Stimulated activated CD8-positive, alpha-beta memory T cell treated with anti-CD3 and anti-CD28 coated beads, Interleukin-2, amount 100 ng/mL, for 1 hour (primary cell): ENCODE measurements at places on chromosomes 7 and 10.

- DNase-seq = no peak
Measured at GRCh38 chr7:79420464-79420863, 33.0 kb downstream of the MAGI2 start.

GRCh38 chr10:112809736-112810135 is 140.3 kb upstream of the TCF7L2 start:
- DNase-seq = no peak

DNA sequence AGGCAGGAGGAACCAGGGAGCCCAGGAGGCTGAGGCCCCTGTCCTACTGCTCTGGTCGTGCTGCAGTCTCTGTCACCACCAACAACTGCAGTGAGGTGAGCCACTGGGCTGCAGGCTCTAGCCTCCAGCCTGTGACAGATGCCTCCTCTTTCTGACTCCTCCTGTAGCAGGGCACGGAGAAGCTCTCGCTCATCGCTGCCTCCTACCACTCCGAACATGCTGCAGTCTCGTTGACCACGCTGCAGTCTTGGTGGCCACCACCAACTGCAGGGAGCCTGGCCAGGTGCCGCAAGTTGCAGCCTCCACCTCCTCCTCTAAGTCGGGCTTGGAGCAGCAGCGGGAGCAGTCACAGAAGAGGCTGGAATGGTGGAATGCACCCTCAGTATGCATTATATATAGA is 22.1 kb upstream of the VOPP1 start:
- no peak for DNase-seq

- DNase-seq = no peak
Measured at GRCh38 chr7:16811551-16811950, 6.8 kb upstream of the AGR2 start.

DNA sequence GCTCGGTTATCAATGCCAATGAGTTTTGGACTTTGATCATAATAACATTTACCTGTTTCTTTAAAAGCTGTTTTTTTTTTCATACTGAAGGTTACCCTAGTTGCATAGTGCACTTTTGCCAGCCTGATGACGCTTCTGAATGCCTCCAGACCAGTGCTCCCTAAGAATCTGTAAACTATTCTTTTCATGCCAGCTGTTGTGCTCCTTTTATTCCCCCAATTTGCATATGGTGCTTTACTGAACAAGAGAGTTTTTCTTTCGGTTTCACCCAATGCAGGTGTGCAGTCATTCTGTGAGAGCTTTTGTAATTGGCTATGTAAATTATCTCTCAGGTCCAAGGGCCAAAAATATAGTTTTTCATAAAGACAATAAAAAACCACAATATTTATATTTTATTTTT is 48.1 kb upstream of the GLCCI1 start:
- DNase-seq = no peak

DNA sequence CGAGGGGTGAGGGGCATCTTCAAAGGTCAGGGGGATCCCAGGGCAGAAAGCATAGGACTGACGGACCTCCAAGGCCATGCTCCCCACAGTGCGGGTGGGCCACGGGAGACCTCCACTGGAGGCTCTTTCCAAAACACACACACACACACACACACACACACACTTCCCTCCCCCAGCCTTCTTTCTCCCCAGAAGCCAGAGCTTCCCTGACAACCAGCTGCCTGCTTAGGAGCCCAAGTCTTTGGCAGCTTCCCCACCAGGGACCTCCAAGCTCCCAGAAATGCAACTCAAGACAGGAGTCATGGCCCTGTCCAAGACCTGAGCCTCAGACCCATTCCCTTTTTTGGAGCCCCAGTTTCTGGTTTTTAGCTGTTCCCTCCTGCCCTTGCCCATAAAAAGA is 710 bp upstream of the C10orf105 start:
- no peak for DNase-seq

GRCh38 chr10:118840071-118840775 is 85.5 kb upstream of the CACUL1 start:
- DNase-seq = no peak

DNA sequence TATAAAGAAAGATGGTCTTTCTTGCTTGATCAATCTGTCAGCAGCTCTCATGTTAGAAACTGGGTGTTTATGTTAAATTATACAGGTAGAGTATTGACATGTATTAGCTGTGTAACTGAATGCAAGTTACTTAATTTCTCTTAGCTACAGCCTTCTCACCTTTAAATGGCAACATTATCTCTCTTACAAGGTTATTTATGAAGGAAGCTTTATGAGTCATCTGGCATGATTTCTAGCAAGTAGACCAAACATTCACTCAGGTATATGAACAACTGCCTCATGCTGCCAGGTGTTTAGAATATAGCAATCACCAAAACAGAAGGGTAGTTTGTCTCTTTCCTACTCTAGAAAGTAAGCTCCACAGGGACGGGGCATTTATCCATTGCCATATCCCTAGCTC is 8.5 kb downstream of the ARL4A start:
- no peak for DNase-seq

- DNase-seq = no peak
Measured at GRCh38 chr10:43399320-43400310, 9.4 kb downstream of the HNRNPF start.

DNA sequence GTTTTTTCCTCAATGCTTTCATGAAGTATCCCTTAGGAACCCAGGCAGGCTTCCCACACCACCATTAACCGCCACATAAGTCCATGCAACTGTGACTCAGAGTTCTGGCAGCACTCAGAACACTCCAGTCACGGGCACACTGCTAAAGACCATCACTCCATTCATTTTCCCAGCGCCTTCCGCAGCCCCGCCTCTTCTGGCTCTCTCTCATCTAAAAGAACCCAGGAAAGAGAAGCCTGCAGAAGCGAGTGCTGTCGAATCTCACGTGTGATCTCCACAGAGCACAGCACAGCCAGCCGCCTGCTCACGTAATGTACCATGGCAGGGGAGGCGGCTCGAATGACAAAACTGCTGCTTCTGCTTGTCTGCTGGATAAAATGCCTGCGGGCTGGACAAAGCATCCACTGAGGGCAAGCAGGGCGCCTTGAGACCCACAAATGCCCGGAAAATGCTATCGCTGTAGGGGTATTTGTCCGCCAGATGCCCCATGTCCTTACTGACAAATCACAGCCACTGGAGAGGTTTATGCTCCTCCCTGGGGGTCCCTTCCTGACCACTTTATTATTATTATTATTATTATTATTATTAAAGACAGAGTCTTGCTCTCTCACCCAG is 1.8 kb downstream of the PSMG3 start:
- no peak for DNase-seq

DNA sequence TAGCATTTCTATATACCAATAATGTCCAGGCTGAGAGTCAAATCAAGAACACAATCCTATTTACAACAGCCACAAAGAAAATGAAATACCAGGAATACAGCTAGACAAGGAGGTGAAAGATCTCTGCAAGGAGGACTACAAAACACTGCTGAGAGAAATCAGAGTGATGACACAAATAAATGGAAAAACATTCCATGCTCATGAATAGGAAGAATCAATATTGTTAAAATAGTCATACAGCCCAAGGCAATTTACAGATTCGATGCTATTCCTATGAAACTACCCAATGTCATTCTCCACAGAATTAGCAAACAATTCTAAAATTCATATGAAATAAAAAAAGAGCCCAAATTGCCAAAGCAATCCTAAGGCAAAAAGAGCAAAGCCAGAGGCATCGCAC is 116.8 kb upstream of the ZNF32 start:
- no peak for DNase-seq

DNA sequence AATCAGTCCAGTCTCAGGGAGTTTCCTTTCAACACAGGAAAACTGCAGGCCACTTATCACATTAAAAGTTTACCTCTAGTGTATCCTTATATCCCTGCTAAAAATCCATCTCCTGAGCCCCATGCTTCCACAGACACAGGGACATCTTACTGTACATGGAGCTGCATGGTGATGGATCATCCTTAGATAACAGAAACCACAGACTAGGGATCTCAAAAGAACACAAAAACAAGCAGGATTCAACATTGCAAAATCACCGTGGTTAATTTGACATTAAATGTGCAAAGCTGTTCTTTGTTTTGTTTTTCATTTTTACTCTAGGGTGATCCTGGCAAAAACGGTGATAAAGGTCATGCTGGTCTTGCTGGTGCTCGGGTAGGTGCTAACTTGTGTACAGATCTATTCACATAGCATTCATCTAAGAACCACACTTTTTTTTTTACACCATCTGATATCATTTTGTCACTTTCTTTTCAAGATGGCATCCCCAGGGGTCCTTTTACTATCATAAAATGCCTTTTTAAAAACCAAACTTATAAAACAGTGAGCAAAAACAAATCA is 18.1 kb downstream of the COL1A2 start:
- no peak for DNase-seq

DNA sequence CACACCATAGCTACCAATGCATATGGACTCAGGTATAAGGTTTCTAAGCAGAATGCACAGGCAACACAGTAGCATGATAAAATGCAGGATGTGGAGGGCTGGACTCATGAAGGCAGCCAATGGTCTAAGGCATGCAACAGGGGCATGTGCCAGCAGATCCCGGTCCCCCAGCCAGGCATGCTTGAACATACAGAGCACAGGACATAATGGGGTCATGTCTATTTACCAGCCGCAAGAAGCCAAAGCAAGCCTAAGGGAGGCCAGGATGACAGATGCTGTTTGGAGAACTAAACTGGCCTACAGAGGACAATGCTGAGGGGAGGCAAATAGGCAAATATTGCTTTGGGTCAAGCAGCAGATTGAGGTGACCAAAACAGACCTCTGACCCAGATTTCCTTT is 60.0 kb upstream of the PDLIM1 start:
- DNase-seq = no peak

DNA sequence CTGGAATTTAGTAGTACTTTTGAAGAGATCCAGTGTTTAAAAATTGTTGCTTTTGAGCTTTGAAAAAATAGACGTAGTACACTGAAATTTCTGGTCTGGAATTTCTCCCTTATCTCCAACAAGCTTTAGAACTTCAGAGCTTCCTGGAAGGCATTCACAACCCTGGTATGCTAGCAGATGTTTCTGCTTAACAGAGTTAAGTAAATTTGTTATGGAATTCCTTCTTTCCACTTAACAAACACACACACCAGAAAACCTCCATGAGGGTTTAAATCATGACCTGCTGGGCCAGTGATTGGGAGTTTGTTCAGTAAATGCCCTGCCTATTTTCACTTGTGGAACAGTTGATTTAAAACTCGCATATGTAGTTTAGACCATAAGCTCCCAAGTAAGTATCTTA is 13.7 kb downstream of the ASB15 start:
- no peak for DNase-seq

DNA sequence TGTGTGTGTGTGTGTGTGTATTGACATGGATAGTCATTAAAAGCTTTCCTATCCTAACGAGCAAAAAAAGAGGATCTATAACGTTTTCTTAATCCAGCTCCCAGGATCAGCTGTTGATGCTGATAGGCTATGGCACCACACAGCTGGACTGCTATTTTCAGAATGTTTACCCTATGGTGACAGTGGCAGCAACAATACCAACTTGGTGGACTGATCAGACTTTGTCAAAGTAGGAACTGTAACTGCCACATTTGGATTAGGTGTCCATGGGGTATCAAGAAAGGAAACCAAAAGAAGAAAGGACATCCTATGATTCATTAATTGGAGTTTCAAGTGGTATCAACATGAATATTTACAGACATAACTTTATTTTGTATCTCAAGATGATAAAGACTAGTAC is 2.7 kb upstream of the CLEC5A start:
- DNase-seq = no peak

DNA sequence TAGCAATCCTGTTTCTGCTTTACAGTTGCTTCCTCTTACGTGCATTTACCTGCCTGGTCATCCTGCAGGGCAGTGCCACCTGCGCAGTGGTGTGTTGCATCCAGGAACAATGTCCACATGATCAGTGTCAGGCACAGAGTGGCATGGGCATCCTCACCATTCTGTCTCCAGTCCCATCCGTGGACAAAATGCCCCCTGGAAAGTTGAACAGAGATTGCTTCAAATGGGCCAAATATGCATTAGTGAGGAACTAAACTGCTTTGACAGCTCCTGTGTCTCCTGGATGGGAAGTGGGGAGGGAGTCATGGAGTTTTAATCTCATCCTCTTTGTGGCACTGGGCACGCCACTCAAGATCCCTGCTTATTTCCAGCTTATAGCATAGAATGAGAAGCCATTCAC is 151.8 kb downstream of the DPP6 start:
- DNase-seq = no peak

- no peak for DNase-seq
Measured at GRCh38 chr7:91771394-91771793, 109.1 kb downstream of the MTERF1 start.

DNA sequence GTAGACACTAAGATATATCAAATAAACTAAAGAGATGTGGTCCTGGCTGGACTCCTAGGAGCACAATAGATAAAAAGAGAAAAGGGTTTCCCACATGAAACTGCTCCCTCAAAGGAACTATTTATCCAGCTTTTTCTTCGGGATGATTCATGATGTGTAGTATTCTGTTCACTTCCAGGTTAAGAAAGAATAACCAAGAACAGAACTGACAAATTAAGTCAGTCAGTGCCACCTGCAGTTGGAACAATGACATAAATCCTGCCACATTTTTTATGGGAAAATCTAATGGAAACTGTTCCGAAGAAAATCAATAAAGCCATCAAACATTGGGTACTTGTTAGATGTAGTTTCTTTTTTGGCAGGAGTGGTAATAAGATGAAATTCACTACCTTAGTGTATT is 87.1 kb downstream of the POLR1F start:
- no peak for DNase-seq

GRCh38 chr10:102322914-102323313 is 72.6 kb upstream of the NFKB2 start:
- DNase-seq = peak; percentile 3

DNA sequence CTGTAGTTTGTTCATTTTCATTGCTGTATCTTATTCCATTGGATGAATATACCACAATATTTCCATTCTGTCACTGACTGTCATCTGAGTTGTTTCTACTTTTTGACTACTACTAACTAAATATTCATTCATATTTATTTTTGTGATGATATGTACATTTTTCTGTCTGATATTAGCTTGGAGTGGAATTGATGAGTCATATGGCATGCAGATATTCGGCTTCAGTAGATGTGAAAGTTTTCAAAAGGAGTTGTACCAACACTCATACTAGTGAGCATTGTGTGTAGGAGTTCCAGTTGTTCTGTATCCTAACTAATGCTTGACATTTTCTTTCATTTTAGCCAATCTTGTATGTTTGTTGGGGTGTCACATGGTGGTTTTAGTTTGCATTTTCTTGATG is 7.7 kb downstream of the RUNDC3B start:
- DNase-seq = no peak

DNA sequence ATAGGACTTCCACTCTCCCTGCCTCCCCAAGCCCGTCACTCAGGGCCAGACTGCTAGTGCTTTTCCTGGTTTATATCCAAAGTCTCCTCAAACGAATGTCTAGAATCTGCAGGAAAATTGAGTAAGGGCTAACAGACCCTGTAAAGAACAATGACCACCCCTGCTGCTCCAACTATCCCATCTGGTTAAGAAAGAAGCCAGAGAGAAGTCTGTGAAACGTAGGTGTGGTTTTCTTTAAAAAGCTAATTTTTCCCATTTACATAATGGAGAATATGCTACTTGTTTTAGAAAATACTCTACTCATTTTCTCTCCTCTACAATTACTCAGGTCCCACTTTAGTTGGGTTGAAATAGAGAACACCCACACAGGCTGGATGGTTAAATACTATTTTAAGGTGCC is 72.5 kb downstream of the FAM13C start:
- no peak for DNase-seq

GRCh38 chr10:102227050-102227449 is 951 bp downstream of the ELOVL3 start:
- DNase-seq = no peak
